ENCODE measurements at places on chromosomes 13 and 19. TPM values are rescaled to one million over a fixed set of nuclear protein-coding genes. Genes with fewer than 3 reads are reported as not detected.

RPL28 gene
- total RNA-seq, result 2,072 TPM

CACNG7 gene
- 3.5 TPM for total RNA-seq

- no peaks in the 10 kb centered on the region for H3K27me3 ChIP-seq
- no peak overlapping the region for H3K27ac ChIP-seq
- DNase-seq, result no peak
- H3K36me3 ChIP-seq, result no peaks in the 10 kb centered on the region
- H3K4me1 ChIP-seq, result peaks cover 8% of the 10 kb centered on the region
These were observed 107.0 kb upstream of the C1QTNF9B start for GRCh38 chr13:24004142-24004899.

RCBTB1 gene
- total RNA-seq, result 16.3 TPM

- H3K36me3 ChIP-seq, result no peaks in the 10 kb centered on the region
- H3K4me3 ChIP-seq, result no peak overlapping the region
- no peaks in the 10 kb centered on the region for H3K27me3 ChIP-seq
- no peak overlapping the region for H3K27ac ChIP-seq
- H3K4me1 ChIP-seq, result peaks cover 18% of the 10 kb centered on the region
- peak; percentile 41 for DNase-seq
These were observed 31.2 kb downstream of the GADD45B start for GRCh38 chr19:2507109-2507508.

ZNF525 gene
- 7.1 TPM for total RNA-seq

GRCh38 chr13:80054806-80055205 lies 286.1 kb downstream of the SPRY2 start:
- H3K27ac ChIP-seq, result no peak overlapping the region
- H3K27me3 ChIP-seq, result no peaks in the 10 kb centered on the region
- H3K36me3 ChIP-seq, result no peaks in the 10 kb centered on the region
- H3K4me3 ChIP-seq, result no peak overlapping the region
- peaks cover 7% of the 10 kb centered on the region for H3K4me1 ChIP-seq

- H3K4me1 ChIP-seq, result peaks cover 5% of the 10 kb centered on the region
- no peak for DNase-seq
- no peak overlapping the region for H3K27ac ChIP-seq
- H3K27me3 ChIP-seq, result no peaks in the 10 kb centered on the region
- no peak overlapping the region for H3K4me3 ChIP-seq
- H3K36me3 ChIP-seq, result no peaks in the 10 kb centered on the region
These were observed 22.9 kb downstream of the TEX29 start for GRCh38 chr13:111343186-111343805.

- no peak overlapping the region for H3K27ac ChIP-seq
- no peaks in the 10 kb centered on the region for H3K4me1 ChIP-seq
- H3K27me3 ChIP-seq, result no peaks in the 10 kb centered on the region
- H3K4me3 ChIP-seq, result no peak overlapping the region
- no peak for DNase-seq
These were observed 173.1 kb downstream of the POU4F1 start for GRCh38 chr13:78430166-78430791.

DNA sequence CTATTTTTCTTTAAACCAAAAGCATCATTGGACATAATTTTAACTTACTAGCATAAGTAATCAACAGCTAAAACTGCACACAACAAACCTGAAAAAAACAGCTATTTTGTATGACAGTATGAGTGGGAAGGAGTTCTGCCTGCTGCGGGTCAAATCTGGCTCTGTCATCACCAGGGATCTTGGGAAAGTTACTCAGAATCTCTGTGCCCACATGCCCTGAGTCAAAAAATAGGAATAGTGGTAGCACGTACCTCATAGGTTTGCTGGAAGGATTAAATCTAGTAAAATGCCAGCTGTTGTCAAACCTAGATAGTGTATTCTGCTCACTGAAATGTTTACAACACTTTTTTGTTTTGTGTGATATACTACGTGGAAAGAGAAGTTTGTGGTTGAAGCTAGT lies 1.1 kb downstream of the CLN5 start:
- peaks cover 2% of the 10 kb centered on the region for H3K36me3 ChIP-seq
- H3K4me3 ChIP-seq, result peak overlapping the region; percentile 91
- DNase-seq, result peak; percentile 13
- no peaks in the 10 kb centered on the region for H3K27me3 ChIP-seq
- peaks cover 21% of the 10 kb centered on the region for H3K4me1 ChIP-seq

SIGLEC8 gene
- total RNA-seq, result not detected

KLF1 gene
- total RNA-seq, result not detected

DNA sequence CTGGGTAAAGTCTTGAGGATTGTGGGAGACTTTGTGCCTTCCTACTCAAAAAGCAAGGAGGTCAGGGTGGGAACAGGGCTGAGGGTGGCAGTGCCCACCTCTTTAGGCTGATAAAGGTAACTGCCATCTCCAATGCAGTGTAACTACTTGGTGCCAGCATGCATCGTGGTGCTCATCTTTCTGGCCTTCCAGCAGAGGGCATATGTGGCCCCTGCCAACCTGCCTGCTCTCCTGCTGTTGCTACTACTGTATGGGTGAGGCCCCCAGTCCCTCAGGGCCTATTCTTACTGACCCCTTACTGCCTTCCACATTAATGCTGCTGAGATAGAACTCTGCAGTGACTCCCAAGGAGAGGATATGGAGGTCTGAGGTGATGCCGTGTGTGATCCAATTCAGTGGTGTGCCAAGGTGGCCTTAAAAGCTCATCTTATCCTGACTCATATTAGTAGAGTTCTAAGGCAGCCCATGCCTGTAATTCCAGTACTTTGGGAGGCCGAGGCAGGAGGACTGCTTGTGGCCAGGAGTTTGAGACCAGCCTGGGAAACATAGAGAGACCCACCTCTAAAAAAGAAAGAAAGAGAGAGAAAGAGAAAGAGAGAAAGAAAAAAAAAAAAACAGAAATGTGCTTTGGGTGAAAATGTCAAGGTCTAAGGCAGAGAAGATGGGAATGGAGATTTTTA lies 9.7 kb upstream of the ARHGAP45 start:
- no peaks in the 10 kb centered on the region for H3K4me1 ChIP-seq
- no peaks in the 10 kb centered on the region for H3K27me3 ChIP-seq
- H3K36me3 ChIP-seq, result no peaks in the 10 kb centered on the region
- H3K4me3 ChIP-seq, result no peak overlapping the region

DOCK9 gene
- total RNA-seq, result 56.3 TPM

CD320 gene
- 42.2 TPM for total RNA-seq

- H3K27me3 ChIP-seq, result peaks cover 5% of the 10 kb centered on the region
- H3K4me3 ChIP-seq, result no peak overlapping the region
- H3K4me1 ChIP-seq, result no peaks in the 10 kb centered on the region
- DNase-seq, result no peak
- no peak overlapping the region for H3K27ac ChIP-seq
These were observed 22.1 kb upstream of the RASA3 start for GRCh38 chr13:114154476-114154875.

SLC7A9 gene
- 0.45 TPM for total RNA-seq

DNA sequence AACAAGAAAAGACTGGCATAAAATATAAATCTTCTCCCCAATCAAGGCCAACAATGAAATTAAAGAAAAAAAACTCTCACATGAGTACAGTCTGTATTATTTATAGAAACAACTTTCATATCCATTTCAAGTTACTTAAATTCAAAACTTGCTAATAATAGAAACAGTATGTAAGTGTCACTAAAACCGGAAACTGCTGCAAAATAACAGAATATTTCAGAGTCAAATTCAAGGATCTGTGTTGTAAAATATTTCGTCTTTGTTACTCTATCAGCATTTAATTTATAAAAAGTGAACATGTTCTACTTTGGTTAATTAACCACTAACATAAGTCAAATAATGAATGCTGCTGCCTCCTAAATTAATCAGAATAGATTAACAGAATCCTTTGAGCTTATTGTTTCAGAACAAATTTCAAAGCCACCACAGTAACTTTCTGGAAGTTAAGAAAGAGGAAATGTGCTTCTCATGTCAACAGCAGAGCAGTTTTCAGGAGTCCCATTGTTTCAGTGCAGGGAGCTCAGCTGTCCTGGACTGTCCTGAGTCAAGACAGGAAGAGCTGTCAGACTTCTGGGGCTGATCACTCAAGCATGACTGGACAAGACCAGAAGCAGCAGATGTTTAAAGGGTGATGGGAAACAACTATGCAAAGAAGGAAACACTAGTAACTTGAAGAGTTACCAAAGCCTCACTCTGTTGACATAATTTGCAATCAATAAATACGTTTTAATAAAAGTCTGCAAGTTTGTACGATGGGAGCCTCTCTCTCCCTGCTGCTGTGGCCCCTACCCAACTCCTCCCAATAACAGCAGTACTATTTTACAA lies 76.9 kb downstream of the FOXO1 start:
- H3K27ac ChIP-seq, result peak overlapping the region; percentile 4
- no peak overlapping the region for H3K4me3 ChIP-seq
- no peaks in the 10 kb centered on the region for H3K27me3 ChIP-seq

- H3K36me3 ChIP-seq, result no peaks in the 10 kb centered on the region
- DNase-seq, result no peak
- no peak overlapping the region for H3K4me3 ChIP-seq
These were observed 41.2 kb upstream of the LSM14A start for GRCh38 chr19:34131100-34131499.

- H3K36me3 ChIP-seq, result peaks cover 2% of the 10 kb centered on the region
- no peaks in the 10 kb centered on the region for H3K27me3 ChIP-seq
- H3K4me3 ChIP-seq, result no peak overlapping the region
- H3K4me1 ChIP-seq, result no peaks in the 10 kb centered on the region
These were observed 11.4 kb downstream of the COQ8B start for GRCh38 chr19:40705362-40705651.

DNA sequence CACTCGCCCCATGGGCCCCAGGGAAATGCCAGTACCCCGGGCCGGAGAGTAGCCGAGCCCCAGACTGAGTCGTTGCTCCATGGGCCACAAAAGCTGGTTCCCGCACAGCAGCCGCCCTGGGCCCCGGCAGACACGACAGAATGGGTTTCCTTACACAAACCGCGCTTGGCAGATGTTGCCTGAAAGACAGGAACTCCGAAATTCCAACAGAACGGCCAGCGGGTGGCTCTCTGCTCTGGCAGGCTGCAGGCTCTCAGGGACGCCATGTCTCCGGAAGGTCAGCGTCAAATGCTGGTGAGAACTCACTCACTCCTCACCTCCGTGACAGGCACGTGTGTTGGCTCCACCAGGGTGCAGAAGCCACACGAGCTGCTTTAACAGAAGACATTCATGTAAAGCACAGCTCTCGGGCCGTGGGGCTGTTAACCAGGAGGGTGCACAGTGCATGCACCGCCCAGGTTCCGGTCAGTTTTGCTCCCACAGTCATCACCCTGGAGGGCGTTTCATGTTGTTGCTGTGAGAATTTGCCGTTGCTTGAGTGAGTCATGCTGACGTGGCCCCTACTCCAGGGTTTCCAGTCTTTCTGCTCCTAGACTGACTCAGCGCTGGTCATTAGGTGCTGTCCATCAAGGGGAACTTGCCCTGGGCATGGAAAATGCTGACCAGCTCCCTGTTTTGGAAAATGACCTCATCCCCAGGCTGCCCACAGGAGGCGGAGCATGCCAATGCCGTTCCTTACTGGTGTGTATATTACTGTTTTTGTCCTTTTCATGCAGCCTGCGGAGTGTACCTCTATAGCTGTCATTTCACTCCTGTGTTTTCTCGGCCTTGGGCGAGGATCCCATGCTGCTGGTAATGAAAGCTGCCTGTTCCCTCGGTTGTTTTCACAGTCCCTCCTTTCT lies 44.8 kb downstream of the ANKRD10 start:
- no peaks in the 10 kb centered on the region for H3K36me3 ChIP-seq
- no peaks in the 10 kb centered on the region for H3K27me3 ChIP-seq
- H3K27ac ChIP-seq, result peak overlapping the region; percentile 95

GPR12 gene
- 0.14 TPM for total RNA-seq

DNA sequence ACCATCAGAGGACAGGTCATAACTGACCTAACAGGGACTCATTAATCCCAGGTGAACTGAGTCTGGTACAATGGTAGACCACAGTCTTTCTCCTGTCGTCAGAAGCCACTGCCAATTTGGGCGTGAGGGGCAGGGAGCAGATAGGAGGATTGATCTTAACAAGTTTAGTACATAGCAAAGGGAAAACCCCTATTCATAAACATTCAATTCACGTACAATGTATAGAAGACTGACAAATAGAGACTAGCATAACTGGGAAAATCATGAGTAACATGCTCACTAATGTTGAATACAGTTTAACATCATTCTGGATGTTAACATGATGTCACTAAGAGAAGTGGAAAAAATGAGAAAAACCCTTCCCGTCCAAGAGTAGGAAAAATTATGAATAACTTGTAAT lies 54.1 kb downstream of the SLC7A1 start:
- DNase-seq, result no peak
- H3K4me3 ChIP-seq, result no peak overlapping the region
- peaks cover 27% of the 10 kb centered on the region for H3K4me1 ChIP-seq
- H3K27ac ChIP-seq, result no peak overlapping the region
- H3K36me3 ChIP-seq, result peaks cover 15% of the 10 kb centered on the region

- H3K27me3 ChIP-seq, result no peaks in the 10 kb centered on the region
- H3K4me1 ChIP-seq, result peaks cover 11% of the 10 kb centered on the region
- peak; percentile 38 for DNase-seq
- H3K36me3 ChIP-seq, result no peaks in the 10 kb centered on the region
- H3K27ac ChIP-seq, result no peak overlapping the region
- H3K4me3 ChIP-seq, result no peak overlapping the region
These were observed 5.9 kb upstream of the EHD2 start for GRCh38 chr19:47707135-47707925.

CYP4F2 gene
- not detected for total RNA-seq

DNA sequence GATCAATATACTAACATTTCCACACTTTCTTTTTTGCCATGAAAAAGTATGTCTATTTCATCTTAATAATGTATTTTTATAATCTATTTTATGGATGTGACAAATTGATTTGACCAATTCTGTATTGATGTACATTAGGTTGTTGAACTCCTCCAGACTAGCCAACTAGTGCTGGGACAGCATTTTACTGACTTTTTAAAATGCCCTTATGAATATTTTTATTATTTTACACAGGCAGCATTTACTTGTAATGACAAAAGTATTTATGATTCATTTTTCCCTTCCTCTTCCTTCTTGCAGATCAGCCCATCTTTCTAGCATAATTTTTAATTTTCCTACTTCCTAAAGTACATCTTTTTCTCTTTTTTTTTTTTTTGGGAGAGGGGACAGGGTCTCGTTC lies 918 bp upstream of the FUZ start:
- H3K36me3 ChIP-seq, result no peaks in the 10 kb centered on the region
- DNase-seq, result no peak
- H3K27ac ChIP-seq, result peak overlapping the region; percentile 93
- peaks cover 25% of the 10 kb centered on the region for H3K4me1 ChIP-seq

GRCh38 chr13:33785384-33785783 lies 32.6 kb upstream of the RFC3 start:
- no peaks in the 10 kb centered on the region for H3K4me1 ChIP-seq
- H3K27me3 ChIP-seq, result no peaks in the 10 kb centered on the region
- no peak overlapping the region for H3K4me3 ChIP-seq
- no peak for DNase-seq
- no peak overlapping the region for H3K27ac ChIP-seq
- H3K36me3 ChIP-seq, result no peaks in the 10 kb centered on the region

GRCh38 chr13:61466280-61466679 lies 50.6 kb upstream of the PCDH20 start:
- H3K27me3 ChIP-seq, result no peaks in the 10 kb centered on the region
- H3K4me3 ChIP-seq, result no peak overlapping the region
- H3K36me3 ChIP-seq, result no peaks in the 10 kb centered on the region
- H3K27ac ChIP-seq, result no peak overlapping the region
- H3K4me1 ChIP-seq, result no peaks in the 10 kb centered on the region
- DNase-seq, result no peak

BRCA2 gene
- 6.4 TPM for total RNA-seq
